Hematopoietic multipotent progenitor cell treated with erythropoietin and hydrocortisone succinate and interleukin-3 and kit ligand, for 8 days (in vitro differentiated cells): ENCODE measurements at places on chromosomes 16 and 17.

DNA sequence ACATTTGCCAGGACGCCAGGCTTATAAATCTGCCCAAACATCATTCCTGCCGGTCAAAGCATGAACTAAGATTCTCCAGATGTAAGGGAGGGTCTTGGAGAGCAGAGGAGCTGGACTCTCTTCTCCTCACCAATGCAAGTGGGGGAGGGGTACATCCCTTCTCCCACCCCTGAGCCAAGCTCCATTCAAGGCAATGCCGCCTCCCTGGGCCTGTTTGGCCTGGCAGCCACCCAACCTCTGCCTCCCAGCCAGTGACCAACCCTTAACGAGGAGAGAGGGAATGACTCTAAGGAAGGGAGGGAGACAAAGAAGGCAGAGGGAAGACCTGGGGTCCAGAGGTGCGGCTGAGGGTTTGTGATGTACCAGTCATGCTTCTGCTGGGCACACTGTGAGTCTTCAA, 13.8 kb downstream of the C17orf50 start:
- no peak for DNase-seq

GRCh38 chr17:55673743-55674506, 48.7 kb downstream of the TMEM100 start:
- no peak for DNase-seq

DNA sequence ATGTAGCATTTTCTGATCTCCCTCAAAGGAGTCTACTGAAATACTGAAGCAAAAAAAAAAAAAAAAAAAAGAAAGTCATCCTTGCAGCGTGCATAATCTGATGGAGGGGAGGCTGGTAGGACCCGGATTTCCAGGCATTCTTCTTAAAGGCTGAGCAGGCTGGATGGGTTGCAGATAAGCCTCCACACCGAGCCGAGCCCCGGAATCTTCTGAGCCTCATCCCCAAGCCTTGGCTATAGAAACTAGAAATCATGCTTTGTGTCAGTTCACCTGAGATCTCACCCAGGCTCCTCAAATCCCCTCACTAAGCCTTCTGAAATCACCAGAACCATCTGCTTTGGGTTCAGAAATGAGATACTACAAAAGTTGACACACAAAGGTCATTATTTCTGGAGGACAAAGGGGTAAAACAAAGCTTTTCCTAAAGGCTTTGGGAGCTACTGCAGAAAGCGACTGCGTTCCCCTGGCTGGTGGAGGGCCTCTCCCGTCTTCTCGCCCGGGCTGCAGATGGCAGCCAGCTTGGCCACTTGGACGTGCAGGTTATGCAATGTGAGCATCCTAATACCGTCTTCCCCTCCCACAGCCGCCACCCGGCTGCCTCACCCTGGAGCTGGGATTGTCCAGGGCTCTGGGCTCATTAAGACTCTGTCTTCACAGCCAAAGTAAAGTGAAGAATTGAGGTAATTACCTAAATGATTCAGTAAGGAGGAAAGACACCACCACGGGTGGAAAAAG, 4.7 kb upstream of the CACNG4 start:
- no peak for DNase-seq

GRCh38 chr16:70594569-70594968, 51.8 kb upstream of the IL34 start:
- peak; percentile 62 for DNase-seq

- DNase-seq = no peak
These were observed 173.9 kb downstream of the SALL1 start for GRCh38 chr16:50977138-50977537.

- no peak for DNase-seq
These were observed 306.1 kb upstream of the XYLT1 start for GRCh38 chr16:17776888-17777287.

DNA sequence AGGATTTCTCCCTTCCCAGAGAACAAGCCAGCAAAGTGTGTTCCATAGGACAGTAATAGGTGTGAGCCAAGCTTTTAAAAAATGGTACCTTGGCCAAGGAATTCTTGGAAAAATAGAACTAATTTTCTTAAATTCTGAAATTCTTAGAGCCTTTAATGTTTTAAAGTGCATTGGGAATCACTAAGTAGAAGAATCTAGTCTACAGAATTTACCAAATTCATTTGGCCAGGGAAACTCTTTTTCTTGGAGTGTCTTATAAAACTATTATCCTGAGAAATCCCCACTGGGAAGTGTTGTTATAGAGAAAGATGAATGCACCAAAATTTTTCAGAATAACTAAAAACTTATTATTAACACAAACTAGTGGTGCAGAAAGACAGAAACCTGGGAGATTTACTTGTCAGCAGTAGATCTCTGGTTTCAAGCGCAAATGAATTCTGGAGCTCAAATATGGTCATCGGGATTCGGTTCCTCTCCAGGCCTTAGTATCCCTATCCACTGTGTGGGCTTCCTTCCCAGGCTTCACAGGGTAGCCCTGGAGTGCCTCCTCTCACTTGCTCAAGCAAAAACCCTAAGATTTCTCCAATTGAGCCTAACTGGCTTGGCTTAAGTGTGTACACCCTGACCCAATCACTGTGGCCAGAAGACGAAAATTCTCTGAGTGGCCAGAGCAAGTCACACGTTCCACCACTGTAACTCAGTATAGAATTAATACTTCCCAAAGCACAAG, 217.8 kb downstream of the CHD9NB start:
- no peak for DNase-seq

- DNase-seq = no peak
These were observed 25.0 kb upstream of the C16orf78 start for GRCh38 chr16:49348408-49349176.
